Activated CD4-positive, alpha-beta T cell treated with anti-CD3 and anti-CD28 coated beads, Interleukin-2, Interleukin-4, amounts not matched to agents 100 ng/mL and 50 ng/mL, durations not matched to agents 16 hours and 8 hours (primary cell): ENCODE measurements at places on chromosomes 7 and 10.

- no peak for DNase-seq
Measured at GRCh38 chr7:131182446-131183058, 145.1 kb upstream of the MKLN1 start.

- no peak for DNase-seq
Measured at GRCh38 chr7:16708980-16709379, 44.6 kb upstream of the TSPAN13 start.

DNA sequence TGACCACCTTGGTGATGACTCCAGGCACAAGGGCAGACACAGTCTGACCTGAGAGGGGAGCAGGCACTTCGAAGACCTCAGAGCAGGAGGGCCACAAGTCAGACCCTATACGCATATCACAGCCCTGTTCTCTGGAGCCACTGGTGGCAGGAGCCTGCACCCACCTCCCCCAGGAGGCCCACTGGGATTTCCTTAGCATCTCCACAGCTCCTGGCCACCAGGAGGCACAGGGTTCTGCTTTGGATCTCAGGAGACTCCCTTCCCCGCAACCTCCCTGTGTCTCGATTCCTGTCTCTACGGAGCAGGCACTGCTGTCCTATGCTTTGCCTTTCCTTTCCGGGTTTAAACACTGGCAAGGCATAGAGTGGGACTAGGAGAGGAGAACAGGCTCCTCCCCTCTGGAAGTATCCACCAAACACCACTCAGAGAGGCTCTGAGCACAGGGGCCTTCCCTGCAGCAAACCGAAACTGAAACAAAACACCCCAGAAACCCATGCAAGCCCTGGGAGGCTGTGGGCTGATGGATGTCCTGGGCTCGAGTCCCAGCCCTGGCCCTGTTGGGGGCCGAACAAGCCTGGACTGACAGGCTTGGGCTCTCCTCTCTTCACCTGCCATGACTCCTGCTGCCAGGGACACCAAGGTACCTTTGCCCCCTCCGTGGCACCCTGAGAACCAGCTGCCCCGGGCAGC, 166.3 kb downstream of the NEURL1 start:
- DNase-seq = peak; percentile 67

- no peak for DNase-seq
Measured at GRCh38 chr7:105718511-105718925, 137.2 kb upstream of the EFCAB10 start.

DNA sequence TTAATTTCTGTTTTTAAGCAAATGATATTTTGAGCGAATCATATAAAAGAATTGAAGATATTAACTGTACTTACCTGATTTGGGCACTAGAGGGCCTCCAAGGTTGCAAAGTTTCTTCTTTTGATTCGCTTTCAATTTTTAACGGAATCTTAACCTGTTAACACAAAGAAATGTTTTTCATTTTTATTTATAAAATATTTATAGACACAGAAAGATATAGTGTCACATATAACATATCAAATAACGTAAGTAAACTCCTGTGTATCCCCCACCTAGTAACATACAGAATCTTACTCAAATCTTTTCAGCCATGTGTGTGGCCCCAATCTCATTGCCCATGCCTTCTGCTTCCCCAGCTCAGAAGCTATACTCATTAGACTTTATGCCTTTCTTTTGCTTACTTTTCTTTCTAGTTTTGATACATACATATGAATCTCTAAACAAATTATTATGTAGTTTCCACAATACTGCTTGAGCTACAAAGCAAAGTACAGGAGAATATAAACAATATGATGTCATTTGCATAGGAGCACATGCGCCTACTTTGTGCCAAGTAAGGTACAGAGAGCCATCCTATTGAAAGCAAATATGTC, 49.5 kb upstream of the ZPBP start:
- DNase-seq = peak; percentile 61

- no peak for DNase-seq
Measured at GRCh38 chr7:27910326-27910725, 170.4 kb downstream of the TAX1BP1 start.

DNA sequence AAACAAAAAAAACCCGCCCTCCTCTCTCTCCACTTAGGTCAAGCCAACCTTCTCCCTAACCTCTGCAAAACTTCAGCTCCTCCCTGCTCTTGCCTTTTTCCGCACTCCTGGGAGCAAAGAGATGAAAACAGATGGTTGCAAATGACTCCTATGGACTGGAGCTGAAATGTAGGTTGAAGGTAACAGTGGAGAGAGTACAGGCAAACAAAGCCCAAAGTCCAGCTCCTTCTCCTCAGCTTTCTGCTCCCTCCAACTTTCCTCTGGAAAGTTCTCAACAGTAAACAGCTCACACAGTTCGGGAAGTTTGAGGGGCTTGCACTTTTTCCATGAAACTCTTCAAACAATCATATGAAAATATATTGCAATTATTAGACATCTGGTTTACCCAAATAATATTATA, 90.3 kb downstream of the SLC37A3 start:
- no peak for DNase-seq

GRCh38 chr10:7471720-7472367, 61.0 kb upstream of the SFMBT2 start:
- peak; percentile 15 for DNase-seq

DNA sequence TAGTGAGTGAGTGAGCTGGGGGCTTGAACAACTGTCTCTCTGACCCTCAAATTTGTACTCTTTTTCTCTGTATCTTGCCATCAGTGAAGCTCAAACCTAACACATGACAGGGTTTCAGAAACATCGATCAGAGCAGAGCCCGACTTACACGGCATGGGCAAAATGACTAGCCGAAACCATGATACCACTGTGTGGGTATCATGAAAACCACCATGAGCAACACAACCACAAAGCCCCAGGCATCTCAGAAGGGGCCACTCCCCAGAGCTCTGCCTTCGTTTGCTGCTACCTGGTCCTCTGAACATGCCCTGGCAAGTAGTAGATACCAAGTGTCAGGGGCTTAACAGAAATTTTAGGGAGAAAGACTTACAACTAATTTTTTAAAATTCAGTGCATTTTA, 308.5 kb downstream of the WDR11 start:
- peak; percentile 45 for DNase-seq

DNA sequence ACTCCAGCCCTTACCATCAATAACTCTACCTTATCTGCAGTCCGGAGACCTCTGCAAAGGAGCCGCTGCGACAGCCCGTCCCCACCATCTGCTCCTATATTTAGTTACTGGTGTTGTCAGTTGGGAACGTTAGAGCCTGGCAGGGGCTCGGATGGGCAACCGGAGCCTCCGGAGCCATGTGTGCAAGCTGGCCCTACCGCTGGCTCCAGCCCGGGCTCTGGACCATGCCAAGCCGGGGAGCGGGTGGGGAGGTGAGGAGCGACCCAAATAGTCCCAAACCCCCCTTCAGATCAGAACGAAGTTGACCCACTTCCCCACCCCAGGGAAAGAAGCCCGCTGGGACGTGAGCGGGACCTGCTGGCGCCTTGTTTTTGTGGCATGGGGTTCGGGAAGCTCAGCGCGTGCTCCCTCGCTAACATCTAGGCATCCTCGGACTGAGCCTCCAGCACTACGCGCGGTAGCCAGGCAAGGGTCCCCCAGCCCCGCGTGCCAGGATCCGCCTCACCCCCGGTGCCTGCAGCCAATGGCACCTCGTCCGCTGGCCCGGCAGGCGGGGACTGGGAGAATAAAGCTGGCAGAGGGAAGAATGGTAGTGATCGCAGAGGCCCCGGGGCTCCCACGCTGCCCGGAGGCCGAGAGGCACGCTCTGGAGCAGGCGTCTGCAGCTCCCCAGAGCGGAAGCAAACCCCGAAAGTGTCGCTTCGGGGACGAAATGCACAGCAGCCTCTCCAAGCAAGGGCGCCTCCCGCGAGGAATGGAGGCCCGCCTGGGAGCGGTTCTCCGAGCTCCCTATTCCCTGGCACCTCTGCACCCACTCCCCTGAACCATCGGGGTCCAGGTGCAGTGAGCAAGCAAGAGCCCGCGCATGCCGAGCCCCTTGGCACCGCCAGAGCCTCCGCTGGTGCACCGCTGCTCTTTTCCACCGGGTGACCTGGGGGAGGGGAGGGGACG, 679 bp downstream of the LRRC20 start:
- DNase-seq = peak; percentile 44

DNA sequence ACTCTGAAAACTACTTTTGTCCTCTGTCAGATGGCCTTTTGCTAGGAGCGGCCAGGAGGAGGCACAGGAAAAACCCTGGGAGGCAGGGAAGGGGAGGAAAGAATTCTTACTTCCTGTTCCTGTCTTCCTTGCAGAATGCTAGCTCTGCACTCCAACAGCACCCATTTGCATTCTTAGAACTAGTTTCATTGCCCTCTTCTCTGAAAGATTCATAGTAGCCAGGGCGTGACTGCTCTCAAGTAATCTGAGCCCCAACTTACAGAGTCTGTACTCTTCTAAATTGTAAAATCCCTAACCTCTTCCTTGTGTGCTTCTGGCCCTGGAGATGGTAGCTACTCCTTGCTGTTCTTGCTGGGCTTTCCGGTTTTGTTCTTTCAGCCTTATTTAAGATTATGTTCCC, 75.3 kb upstream of the STEAP1 start:
- DNase-seq = no peak

- DNase-seq = no peak
Measured at GRCh38 chr7:47786557-47787248, 161.6 kb downstream of the PKD1L1 start.

DNA sequence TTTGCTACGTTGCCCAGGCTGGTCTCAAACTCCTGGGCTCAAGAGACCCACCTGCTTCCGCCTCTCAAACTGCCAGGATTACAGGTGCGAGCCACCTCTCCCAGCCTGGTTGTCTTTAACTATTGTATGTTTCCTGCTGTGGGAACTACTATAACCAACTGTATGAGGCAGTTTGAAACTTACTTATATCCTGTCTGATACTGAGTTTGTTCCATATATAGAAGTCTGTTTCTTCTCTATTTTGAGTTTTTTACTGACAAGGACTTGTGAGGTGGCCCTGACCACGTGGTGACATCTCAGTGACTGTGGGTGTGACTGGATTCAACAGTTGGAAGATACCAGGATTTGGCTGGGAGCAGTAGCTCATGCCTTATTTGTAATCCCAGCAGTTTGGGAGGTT, 14.2 kb downstream of the FBH1 start:
- DNase-seq = peak; percentile 32

- DNase-seq = no peak
Measured at GRCh38 chr10:86786368-86786767, 29.9 kb downstream of the BMPR1A start.

GRCh38 chr10:60834401-60834800, 56.1 kb downstream of the CDK1 start:
- no peak for DNase-seq

DNA sequence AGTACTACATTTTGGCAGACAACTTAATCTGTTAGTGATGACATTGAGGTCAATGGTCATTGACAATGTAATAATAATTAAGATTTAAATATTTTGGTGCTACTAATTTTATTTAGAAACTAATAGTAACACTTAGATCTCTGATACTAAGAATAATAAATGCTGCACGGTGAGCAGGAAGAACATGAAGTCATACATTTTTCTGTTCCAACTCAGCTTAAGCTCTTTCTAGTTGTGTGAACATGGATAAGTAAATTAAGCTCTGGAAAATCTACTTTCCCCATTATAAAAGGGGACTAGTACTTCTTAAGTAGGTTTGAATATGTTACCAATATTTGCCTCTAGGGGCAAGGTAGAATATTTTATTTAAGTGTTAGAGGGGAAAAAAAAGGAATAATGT, 65.9 kb upstream of the MEOX2 start:
- DNase-seq = no peak

DNA sequence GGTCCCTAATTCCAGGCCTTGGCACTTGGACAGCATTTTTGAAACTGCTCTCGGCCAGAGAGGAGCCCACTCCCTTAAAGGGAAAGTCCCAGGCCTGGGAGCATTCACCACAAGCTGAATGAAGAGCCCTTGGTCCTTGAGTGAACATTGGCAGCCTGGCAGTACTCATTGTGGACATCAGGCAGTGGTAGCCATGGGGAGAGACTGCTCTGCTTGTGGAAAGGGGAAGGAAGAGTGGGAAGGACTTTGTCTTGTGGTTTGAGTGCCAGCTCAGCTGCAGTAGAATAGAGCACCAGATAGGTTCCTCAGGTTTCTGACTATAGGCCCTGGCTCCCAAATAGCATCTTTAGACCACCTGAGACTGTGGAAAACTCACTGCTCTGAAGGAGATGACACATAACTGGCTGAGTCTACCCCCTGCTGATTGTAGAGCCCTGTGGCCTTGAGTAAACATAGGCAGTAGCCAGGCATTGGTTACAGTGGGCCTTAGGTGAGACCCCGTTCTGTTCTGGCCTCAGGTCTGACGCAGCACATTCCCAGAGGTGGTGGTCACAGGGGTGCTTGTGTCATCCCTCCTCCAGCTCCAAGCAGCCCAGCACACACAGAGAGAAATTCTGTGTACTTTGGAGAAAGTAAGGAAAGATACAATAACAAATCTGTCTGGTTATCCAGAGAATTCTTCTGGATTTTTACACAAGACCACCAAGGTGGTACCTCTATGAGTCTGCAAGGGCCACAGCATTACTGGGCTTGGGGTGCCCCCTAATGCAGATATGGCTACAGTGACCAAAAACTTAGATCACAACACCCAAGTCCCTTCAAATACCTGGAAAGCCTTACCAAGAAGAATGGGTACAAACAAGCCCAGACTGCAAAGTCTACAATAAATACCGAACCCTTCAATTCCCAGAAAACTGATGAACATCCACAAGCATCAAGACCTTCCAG, 153.8 kb downstream of the GNAI1 start:
- no peak for DNase-seq

- no peak for DNase-seq
Measured at GRCh38 chr7:44979481-44980392, 922 bp upstream of the MYO1G start.

DNA sequence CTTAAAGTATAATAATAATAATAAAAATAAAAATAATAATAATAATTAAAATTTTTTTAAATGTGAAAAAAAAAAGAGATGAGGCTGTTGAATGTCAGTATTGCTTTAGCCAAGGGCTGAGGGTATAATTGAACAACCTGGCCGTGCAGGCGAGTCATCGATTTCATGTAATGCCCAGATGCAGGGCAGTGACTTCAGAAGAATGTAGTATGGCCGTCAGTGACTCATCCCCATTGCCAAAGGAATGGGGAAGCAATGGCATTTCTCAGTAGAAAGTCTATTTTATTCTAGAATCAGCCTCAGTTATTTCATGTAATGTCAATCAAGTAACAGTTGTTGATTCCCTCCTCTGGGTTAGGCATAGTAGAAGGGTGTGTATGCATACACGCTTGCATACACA, 516.4 kb downstream of the GLRX3 start:
- DNase-seq = no peak

GRCh38 chr10:70541736-70542564, 60.6 kb downstream of the PRF1 start:
- DNase-seq = no peak

- DNase-seq = no peak
Measured at GRCh38 chr10:75677541-75677940, 246.1 kb downstream of the LRMDA start.

- DNase-seq = no peak
Measured at GRCh38 chr10:34957531-34957930, 132.6 kb downstream of the CUL2 start.

DNA sequence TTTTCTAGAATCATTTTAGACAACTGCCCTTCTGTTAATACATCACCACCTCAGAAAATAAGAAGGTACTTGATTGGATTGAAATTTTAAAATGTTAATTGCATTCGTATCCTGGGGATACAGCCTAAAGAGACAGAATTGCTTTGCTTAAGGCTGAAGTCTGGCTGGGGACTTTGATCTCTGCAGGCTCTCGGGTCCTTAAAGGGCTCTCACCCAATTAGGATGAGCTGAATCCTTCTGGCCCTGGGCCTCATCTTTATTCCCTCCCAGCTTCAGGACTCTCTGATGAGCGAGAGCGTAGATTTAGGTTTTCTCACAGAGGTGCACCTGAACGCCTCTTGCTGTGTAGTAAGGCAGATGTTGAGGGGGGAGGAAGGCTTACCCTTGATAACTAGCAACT, 475.3 kb upstream of the C7orf33 start:
- DNase-seq = no peak
